ENCODE measurements at places on chromosomes 11 and 22. TPM values are rescaled to one million over a fixed set of nuclear protein-coding genes. Genes with fewer than 3 reads are reported as not detected.

Gene APOA5
- total RNA-seq, result not detected

Gene WT1
- not detected for total RNA-seq

Gene CCDC134
- 7.0 TPM for total RNA-seq

Gene LRRN4CL
- total RNA-seq, result 0.36 TPM

Gene EMID1
- total RNA-seq, result 0.54 TPM

Gene ZNF280A
- not detected for total RNA-seq

Gene SLC35C1
- total RNA-seq, result 4.3 TPM

DNA sequence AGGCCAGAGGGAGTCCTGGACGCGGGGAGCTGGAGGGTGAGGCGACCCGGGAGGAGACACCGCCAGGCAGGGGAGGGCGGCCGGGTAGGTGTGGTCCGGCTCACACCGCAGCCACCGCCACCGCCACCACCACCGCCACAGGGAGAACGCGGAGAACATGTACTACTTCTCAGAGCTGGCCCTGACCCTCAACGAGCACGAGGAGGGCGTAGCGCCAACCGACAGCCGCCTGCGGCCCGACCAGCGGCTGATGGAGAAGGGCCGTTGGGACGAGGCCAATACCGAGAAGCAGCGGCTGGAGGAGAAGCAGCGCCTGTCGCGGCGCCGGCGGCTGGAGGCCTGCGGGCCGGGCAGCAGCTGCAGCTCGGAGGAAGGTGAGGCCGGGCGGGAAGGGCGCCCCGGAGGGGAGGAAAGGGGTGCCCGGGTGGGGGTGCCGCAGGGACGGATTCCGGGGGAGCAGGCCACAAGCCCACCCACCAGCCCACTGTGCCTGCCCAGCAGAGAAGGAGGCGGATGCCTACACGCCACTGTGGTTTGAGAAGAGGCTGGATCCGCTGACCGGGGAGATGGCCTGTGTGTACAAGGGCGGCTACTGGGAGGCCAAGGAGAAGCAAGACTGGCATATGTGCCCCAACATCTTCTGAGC lies 62.8 kb downstream of the MORC2 start:
- H3K27me3 ChIP-seq, result no peaks in the 10 kb centered on the region
- no peak overlapping the region for H3K4me3 ChIP-seq
- DNase-seq, result no peak

- peak overlapping the region; percentile 79 for H3K4me3 ChIP-seq
- peaks cover 4% of the 10 kb centered on the region for H3K36me3 ChIP-seq
- peak overlapping the region; percentile 82 for H3K27ac ChIP-seq
- H3K4me1 ChIP-seq, result peaks cover 11% of the 10 kb centered on the region
- H3K27me3 ChIP-seq, result peaks cover 2% of the 10 kb centered on the region
Observed at GRCh38 chr22:31943206-31943977, 943 bp upstream of the YWHAH start.

DNA sequence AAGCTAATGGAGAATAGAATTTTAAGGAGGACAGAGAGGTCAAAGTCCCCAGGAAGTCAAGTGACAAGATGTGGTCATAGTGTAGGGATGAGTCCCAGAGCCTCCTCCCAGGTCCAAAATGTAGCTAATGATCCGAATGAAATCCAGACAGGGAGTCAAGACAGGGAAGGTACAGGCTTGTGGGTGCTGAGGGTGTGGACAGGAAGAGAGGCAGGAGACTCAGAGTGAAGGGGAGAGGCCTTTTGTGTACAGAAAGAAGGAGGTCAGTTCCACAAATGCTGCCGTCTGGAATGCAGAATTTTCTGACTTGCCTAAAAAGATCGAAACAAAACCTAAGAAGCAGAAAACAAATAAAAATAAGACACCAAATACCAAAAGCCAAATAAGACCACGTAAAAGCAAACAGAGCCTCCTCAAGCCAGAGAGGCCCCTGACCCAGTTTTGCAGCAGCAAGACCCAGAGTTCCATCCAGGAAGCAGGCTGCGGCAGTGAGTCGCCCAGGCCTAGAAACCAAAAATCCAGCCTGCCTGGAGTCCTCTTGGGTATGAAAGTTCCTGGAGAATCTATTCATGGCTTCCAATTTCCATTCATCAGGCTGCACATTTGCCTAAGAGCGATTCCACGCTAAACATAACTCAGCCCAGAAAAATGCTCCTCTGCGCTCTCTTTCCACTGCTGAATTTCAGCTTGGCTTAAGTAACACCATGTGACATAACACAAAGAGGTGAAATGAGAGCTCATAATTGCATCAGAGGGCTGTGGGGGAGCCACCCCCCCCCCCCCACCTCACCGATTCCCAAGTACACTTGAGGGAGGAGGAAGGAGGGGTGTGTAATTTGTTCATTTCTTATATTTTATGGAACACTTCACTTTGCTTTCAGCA lies 71.2 kb downstream of the KIRREL3 start:
- peak overlapping the region; percentile 49 for H3K27ac ChIP-seq
- no peak overlapping the region for H3K4me3 ChIP-seq
- H3K27me3 ChIP-seq, result no peaks in the 10 kb centered on the region
- peaks cover 21% of the 10 kb centered on the region for H3K4me1 ChIP-seq

DNA sequence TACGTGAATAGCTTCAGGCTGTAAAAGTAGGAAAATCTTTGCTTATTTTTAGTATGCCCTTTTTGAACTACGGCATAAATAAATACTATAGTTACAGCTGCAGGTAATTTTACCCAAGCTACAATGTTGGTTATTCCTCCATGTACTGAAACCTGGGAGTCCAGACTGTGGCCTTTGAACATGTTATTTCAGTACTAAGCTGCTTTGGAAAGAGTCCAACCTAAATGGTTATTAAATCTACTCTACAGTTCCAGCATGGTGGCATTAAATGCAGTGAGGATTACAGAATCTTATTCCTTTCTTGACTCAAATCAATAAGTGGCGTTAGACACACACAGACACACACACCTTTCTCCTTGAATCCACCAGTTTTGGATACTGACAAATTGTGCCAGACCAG lies 165.1 kb downstream of the MSANTD4 start:
- no peaks in the 10 kb centered on the region for H3K27me3 ChIP-seq
- H3K36me3 ChIP-seq, result no peaks in the 10 kb centered on the region
- H3K4me3 ChIP-seq, result no peak overlapping the region

DNA sequence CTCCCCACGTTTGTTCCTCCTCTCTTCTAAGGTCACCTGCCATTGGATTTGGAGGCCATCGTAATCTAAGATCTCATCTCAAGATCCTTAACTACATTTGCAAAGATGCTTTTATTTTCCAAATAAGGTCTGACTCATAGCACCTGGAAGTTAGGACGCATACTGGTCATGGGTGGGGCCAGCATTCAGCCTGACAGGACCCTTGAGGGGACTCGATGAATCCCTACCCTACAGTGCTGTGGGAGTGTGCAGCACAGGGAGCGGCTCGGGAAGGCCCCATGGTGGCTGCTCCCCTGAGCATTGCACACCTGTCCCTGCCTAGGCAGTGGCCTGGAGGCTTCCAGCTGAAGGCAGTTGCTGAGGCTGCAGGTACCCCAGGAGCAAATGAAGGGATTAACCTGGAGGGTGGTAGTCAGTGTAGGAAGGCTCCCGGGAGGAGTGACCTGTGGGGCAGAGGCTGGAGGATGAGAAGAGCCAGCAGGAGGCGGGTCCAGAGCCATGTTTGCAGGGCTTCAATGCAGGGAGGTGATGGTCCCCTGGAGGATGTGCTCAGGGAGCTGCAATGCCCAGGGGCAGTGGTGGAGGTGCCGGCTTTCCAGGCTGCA lies 362.2 kb downstream of the CTTN start:
- no peak for DNase-seq
- H3K27me3 ChIP-seq, result no peaks in the 10 kb centered on the region
- no peaks in the 10 kb centered on the region for H3K36me3 ChIP-seq
- H3K4me3 ChIP-seq, result no peak overlapping the region

GRCh38 chr22:20651286-20651685 lies 122.6 kb upstream of the SERPIND1 start:
- DNase-seq, result no peak
- no peaks in the 10 kb centered on the region for H3K36me3 ChIP-seq
- H3K27ac ChIP-seq, result no peak overlapping the region
- H3K4me1 ChIP-seq, result no peaks in the 10 kb centered on the region
- H3K4me3 ChIP-seq, result no peak overlapping the region

- no peaks in the 10 kb centered on the region for H3K36me3 ChIP-seq
- H3K27me3 ChIP-seq, result no peaks in the 10 kb centered on the region
- no peaks in the 10 kb centered on the region for H3K4me1 ChIP-seq
Observed at GRCh38 chr11:26268980-26269660, 62.8 kb upstream of the ANO3 start.

DNA sequence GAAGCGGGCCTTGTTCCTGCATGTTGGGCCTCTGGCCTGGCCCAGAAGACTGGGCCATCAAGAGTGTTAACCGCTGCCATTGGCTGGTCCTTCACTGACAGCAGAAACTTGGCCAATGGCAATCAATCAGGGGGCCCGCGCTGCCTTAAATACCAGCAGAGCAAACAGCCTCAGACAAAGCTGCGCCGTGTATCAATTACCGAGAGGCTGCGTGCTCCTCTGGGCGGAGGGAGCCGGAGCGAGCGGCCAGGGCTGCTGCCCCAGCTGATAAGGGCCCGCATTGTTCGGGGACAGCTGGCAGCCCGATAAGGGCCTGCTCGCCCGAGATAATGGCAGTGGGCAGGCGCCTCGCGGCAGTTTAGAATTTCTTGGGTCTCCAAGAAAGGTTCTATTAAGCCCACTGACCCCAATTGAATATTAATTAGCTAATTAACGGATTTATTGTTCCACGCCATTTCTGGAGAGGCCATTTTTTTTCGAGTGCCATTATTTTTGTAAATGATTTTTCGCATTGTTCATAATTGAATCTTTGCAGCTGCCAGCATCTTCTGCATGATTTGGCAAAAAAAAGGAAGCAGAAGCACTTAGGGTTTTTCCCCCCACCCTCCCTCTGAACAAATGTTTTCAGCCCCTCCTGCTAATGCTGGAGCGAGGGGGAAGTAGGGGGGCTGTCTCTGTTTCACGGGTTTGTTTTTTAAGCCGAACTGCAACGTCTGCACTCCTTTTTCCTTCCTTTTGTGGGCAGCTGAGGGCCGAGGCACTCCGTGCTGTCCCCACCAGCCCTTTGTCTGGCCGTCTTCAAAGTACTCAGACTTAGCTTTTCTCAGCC lies 37.6 kb upstream of the RIC3 start:
- H3K27ac ChIP-seq, result no peak overlapping the region
- H3K4me3 ChIP-seq, result no peak overlapping the region
- H3K4me1 ChIP-seq, result no peaks in the 10 kb centered on the region
- no peaks in the 10 kb centered on the region for H3K36me3 ChIP-seq

- H3K27ac ChIP-seq, result no peak overlapping the region
- H3K4me3 ChIP-seq, result no peak overlapping the region
- peaks cover 73% of the 10 kb centered on the region for H3K36me3 ChIP-seq
Observed at GRCh38 chr22:32858957-32859356, 57.5 kb downstream of the TIMP3 start.

- no peak overlapping the region for H3K27ac ChIP-seq
- DNase-seq, result no peak
- H3K4me3 ChIP-seq, result no peak overlapping the region
Observed at GRCh38 chr22:49693848-49694247, 133.8 kb downstream of the BRD1 start.

DNA sequence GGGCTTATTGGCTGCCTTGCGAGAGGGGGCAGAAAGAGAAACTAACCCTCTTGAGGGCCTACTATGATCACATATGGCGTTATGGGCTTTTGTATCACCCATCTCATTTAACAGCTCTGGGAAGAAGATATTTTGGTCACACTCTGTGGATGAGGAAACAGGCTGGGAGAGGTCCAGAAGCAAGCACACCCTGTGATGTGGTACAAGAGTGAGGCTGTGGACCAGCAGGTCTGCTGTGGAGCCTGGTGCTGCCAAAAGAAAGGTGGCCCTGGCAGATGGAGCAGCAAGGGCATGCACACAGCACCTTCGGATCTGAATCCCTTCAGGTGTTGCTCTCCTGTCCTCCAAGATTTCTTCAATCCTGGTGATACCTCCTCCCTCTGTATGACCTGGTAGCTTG lies 64.1 kb downstream of the KCNC1 start:
- H3K36me3 ChIP-seq, result no peaks in the 10 kb centered on the region
- peaks cover 2% of the 10 kb centered on the region for H3K4me1 ChIP-seq
- DNase-seq, result no peak
- H3K4me3 ChIP-seq, result no peak overlapping the region
- no peaks in the 10 kb centered on the region for H3K27me3 ChIP-seq

DNA sequence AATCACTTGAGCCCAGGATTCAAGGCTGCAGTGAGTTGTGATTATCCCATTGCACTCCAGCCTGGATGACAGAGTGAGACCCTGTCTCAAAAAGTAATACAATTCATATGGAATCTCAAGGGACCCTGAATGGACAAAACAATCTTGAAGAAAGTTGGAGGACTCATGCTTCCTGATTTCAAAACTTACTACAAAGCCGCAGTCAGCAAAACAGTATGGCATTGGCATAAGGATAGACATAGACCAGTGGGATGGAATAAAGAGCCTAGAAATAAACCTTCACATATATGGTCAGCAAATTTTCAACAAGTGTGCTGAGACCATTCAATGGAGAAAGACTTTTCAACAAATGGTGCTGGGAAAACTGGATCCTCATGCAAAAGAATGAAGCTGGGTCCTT lies 2.5 kb downstream of the SELENOO start:
- no peaks in the 10 kb centered on the region for H3K27me3 ChIP-seq
- no peak overlapping the region for H3K27ac ChIP-seq
- peaks cover 4% of the 10 kb centered on the region for H3K4me1 ChIP-seq
- no peak overlapping the region for H3K4me3 ChIP-seq
- H3K36me3 ChIP-seq, result peaks cover 23% of the 10 kb centered on the region
